Fibroblast of skin of abdomen (primary cell): ENCODE measurements at places on chromosomes 4 and X.
A peak's percentile ranks its signal among the peaks of the same experiment; 100 is the strongest.

- peak; percentile 33 for DNase-seq
Observed at GRCh38 chr4:21765810-21766407, 182.7 kb downstream of the KCNIP4 start.

DNA sequence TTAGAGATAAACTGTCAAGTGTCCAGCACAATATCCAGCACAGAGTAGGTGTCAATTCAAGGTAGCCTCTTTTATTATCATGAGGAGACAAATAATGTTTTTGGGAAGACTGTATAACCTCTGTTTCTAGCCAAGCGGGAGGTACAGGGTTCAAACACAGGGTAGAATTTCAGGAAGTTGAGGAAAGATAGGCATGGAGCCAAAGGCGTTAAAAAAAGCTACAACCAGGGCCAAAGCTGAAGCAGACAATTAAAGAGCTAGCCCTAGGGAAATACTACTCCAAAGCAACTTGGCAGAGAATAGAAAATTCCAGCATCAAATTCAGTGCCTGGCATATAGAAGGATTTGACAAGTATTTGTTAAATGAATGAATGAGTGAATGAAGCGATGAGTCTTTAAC, 40.0 kb upstream of the CASK start:
- DNase-seq, result no peak

- no peak for DNase-seq
Observed at GRCh38 chr4:183364025-183364424, 41.8 kb upstream of the CLDN24 start.

- no peak for DNase-seq
Observed at GRCh38 chr4:39754309-39754708, 56.4 kb downstream of the UBE2K start.

GRCh38 chr4:158801066-158801465, 32.2 kb downstream of the FNIP2 start:
- DNase-seq, result no peak

- DNase-seq, result no peak
Observed at GRCh38 chr4:100082852-100083251, 107.4 kb downstream of the DDIT4L start.

DNA sequence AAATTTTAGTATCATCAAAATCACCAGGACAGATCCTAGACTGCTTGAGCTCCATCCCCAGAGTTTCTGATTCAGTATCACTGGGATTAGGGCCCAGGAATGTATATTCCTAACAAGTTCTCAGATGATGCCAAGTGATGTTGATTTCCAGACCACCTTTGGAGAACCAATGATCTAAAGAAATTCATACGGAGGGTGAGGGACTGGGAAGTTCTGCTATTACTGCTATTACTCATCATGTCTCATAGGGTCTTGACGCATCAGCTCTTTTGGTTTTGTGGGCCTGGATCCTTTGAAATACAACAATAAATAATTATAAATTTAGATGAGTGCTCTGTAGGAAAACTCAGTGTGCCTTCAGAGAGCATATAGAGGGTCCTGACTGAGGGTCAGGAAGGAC, 59.8 kb upstream of the LGI2 start:
- DNase-seq, result peak; percentile 56

DNA sequence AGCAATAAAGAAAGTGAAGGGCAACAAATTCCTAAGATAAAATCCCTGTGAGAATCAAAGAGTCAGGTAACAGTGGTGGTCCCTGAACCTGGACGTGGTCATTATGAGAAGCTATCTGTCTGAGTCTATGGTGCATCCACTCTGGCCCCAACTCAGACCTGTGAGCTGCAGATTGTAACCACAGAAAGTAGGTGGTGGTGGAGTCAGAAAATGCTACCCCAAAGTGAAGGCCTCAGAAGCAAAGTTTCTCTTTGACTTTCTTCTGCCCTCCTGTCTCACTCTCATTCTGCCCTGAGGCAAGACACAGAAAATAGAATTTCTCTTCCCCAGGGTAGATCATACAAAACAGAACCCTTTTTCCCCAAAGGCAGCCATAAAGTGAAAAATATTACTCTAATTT, 84.1 kb upstream of the NEIL3 start:
- DNase-seq, result no peak

DNA sequence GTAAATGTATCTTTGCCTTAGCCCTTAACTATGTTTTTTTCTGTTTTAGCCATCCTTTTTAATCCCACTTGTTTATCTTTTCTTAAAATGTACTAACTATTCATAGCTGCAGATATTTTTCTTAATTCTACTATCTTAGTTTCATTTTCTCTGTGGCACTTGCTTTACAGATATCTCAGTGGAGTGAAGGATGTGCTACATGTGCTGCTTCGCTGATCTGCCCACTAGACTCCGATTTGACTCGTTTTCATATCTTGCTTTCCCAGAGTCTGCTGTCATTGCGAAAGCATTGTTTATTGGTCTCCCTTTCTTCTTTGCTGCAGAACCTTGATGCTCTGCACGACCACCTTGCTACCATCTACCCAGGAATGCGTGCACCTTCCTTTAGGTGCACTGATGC, 30.6 kb downstream of the GUCY1B1 start:
- no peak for DNase-seq

- no peak for DNase-seq
Observed at GRCh38 chr4:3836756-3837601, 70.8 kb downstream of the ADRA2C start.

DNA sequence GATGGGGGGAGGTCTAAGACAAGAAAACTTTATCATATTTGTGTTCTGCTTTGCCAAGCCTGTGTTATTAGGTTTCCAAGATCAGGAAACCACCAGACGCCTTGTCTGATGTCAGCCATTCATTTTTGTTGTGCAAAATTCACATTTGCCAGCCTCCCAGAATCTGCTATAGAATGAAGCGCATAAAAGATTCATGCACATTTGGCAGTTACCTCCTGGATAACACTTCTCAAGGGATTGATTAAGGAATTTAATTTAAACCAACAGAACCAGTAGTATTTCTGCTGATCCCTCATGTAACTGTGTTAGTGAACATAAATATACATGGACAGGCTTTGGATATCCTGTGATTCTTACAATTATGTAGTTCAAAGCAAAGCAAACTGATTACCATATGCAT, 187.9 kb downstream of the COMMD8 start:
- no peak for DNase-seq

DNA sequence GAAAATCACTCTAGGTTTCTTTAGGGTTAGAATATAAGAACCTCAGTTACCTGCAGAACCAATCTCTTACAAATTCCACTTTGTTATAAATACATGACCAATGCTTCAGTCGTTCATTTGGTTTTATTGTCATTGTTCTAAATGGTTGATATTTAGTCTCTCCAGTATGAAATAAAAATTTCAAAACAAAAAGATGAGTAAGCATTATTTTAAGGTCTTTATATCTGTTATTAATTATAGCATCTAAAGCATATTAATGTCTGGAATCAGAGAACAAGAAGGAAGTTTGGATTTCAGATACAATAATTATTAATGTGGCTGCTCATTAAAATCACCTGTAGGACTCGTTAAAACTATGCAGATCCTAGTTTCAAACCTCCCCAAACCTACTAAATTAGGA, 265.4 kb upstream of the CXorf51A start:
- no peak for DNase-seq

GRCh38 chrX:153225438-153226098, 46.5 kb downstream of the MAGEA1 start:
- DNase-seq, result no peak

DNA sequence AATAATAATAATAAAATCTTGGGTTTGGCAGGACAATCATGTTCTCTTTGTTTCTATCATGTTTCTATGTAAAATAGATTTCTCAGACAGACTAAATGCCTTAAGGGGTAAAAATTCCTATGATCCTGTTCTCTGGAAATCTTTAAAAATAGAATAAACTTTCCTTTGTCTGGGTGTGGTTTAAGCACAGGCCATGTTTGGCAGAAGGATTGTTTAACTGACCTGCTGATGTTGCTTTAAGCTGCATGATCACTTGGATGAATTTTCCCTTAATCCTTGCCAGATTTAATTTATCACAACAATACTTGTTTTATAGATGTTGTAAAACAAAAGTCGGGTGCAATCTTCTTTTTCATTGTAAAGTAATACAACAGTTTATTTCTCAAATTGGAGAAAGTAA, 341.7 kb upstream of the FAT1 start:
- DNase-seq, result no peak

- peak; percentile 95 for DNase-seq
Observed at GRCh38 chr4:15368856-15369255, 59.0 kb upstream of the C1QTNF7 start.

GRCh38 chr4:128757712-128758111, 51.8 kb upstream of the JADE1 start:
- DNase-seq, result no peak

DNA sequence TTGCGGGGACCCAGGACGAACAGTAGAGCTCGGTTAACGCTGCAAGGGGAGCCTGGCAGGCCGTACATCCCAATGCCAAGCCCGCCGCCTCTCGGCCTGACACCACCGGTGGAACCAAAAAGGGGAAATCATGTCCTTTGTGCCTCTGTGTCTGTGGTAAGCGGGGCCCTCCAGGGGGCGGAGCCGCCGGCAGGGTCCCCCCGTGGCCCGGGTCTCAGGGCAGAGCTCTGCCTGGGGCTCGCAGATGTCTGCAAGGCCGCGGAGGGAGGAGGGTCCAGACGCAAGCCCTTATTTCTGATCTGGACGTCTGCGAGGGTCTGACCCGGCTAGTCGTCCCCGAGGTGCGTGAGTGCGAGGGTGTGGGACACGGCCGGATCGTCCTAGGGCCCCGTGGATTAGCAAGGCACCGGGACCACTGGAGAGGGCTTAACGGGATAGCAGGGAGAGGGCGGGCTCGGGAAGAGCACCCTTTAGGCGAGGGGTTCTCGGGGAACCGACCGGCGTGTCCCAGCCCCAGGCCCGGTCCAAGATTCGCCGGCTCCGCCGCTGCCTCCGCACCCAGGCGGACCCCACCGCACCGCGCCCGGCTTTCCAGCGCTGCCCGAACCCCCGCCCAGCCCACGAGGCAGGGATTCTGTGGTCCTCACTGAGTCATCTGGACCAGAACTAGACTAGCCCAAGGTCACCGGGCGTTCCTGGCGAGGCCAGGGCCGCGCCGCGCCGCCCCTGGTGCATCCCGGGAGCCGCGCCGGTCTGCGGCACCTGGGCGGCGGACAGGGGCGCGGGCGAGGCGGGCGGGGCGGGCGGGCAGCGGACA, 863 bp upstream of the FAM193A start:
- DNase-seq, result peak; percentile 33

- DNase-seq, result peak; percentile 8
Observed at GRCh38 chr4:65007841-65008439, 598.7 kb upstream of the TECRL start.

GRCh38 chrX:153770601-153771414, 6.8 kb downstream of the PLXNB3 start:
- no peak for DNase-seq

- DNase-seq, result no peak
Observed at GRCh38 chr4:148740701-148741100, 298.5 kb upstream of the NR3C2 start.

- peak; percentile 88 for DNase-seq
Observed at GRCh38 chrX:13283950-13284546, 35.8 kb downstream of the ATXN3L start.

DNA sequence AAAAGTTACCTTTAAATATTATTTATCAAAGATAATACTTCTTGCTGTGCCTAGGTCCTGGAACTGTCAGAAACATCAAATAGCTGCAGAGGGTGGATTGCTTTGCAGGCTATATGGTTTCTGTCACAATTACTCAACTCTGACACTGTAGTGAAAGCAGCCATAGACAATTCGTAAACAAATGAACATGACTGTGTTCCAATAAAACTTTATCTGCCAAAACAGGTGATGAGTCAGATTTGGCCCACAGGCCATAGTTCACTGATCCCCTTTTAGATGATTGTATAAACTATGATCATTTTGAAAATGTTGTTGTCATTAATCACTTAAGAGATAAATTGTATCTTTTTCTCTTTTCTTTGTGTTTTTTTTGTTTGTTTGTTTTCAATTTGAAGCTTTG, 8.4 kb upstream of the MEPE start:
- DNase-seq, result no peak

GRCh38 chrX:87425618-87426017, 92.0 kb upstream of the KLHL4 start:
- no peak for DNase-seq

DNA sequence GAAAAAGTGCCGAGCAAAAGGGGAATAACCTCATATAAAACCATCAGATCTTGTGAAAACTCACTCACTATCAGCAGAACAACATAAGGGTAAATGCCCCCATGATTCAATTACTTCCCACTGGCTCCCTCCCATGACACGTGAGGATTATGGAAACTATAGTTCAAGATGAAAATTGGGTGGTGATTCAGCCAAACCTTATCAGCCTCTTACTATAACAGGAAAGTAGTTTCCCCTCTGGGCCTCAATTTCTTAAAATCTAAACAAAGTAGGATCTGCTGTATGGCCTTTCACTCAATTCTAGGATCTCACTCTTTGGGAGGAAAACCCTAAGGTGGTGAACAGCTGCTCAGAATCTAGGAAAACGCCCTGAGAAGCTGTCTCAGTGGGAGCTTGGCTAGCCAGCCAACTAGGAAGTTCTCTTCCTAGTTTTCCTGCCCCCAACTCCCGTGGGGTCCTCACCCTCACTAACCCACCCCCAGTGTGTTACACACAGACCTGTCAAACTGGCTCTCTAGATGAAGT, 1017.1 kb upstream of the HS3ST1 start:
- no peak for DNase-seq

GRCh38 chr4:27692158-27692557, 831.5 kb downstream of the STIM2 start:
- DNase-seq, result peak; percentile 30

DNA sequence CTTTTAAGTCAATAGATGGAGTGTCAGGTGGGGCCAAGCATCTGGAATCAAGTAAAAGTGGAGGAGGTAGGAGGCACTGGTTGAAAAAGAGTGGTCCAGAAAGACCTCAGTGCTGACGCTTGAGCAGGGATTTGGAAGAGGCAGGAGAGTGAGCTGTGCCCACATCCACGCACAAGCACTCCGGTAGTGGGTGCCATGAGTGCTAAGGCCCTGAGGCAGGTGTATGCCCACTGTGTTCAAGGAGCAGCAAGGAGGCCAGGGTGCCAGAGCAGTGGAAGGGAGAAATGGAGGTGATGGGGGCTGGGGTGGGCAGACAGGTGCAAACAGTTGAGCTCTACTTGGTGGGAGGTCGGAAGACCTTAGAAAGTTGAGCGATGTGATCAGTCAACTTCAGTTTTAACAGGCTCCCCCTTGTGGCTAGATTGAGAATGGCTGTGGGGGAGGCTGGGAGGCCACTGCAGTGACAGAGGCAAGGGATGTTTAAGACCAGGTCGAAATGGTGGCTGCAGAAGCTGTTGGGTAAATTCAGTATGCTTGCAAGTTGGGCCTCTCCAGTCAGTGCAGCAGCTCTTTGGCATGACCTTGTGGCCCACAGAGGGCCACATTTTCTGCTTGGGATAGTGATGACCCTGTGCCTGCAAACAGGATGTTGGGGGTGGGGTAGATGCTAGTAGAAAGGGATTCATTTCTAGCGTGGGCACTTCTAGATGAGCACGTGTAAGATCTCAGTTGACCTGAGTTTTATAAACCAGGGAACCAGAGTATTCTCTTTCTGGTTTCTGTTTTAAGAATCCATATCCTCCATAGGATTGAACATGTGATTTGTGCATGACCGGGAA, 12.7 kb downstream of the TKTL1 start:
- peak; percentile 18 for DNase-seq
